ENCODE measurements at places on chromosomes 2 and 18.
A peak's percentile ranks its signal among the peaks of the same experiment; 100 is the strongest.

DNA sequence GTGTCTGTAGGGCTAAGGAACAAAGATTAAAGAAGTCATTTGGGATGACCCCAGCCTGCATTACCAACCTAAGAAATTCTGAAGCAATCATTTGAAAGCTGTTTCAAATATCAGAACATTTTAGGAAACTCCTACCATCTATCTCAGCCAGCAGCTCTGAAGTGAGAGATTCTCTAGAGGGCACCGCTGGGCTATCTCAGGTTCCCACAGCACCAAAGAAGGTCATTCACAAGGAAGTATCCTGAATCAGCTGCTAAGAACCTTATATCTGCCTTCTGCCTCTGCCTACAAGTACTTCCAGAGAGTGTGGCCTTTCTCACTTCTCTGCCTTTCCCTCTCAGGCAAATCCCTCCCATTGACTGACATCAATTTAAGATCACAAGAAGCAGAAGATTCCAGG lies 13.4 kb upstream of the EVA1A start:
- DNase-seq = no peak

GRCh38 chr18:76620321-76621170 lies 125.5 kb upstream of the ZNF516 start:
- peak; percentile 73 for DNase-seq

GRCh38 chr18:9928646-9929259 lies 14.9 kb downstream of the VAPA start:
- no peak for DNase-seq

- no peak for DNase-seq
Measured at GRCh38 chr2:147389218-147389617, 455.6 kb upstream of the ACVR2A start.

DNA sequence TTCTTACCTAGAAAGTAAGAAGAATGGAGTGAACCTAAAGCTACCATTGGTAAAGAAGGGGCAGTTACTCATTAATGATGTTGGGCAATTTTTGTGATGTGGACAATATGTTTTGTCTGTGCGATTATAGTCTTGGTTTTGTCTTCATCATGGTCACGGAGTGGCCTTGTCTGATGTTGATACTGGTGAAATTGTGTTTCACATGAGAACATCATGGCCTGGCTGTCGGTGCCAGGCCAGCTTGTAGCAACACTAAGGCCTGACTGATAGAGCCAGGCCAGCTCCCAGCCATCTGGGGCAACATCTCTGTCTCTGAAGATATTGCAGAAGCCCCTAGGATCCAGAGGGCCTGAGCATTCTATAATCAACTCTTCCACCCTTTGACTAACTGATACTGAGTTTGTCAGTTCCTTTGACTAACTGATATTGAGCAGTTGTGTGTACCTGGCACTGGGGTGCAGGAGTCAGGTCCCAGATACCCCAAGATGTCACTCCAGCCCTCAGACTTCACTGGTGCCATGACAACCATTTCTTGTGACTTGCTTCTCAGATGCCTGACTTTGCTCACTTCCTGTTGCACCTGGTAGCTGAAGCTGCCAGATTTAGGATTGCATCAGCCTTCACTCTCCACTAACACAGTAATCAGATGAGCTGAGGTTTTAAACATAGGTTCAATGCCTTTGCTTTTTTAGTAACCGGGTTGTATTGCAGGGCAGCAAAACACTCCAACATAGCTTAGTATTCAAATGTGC lies 62.5 kb downstream of the RPIA start:
- no peak for DNase-seq

DNA sequence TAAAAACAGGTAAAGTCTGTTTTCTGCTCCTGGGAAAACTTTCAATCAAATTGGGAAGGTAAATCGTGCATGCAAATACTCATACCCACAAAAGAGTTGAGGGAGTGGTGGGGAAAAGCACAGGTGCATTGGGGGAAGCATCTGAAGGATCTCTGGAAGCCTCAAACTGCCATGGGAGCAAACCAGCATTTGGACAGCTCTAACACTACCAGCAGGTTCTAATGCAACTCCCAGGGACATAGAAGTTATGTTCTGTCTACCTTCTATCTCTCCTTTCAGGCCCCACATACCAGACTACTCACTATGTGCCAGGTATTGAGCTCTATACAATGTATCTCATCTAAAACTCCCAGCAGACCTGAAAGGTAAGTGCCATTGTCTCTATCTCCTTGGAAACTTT lies 933.7 kb downstream of the NRXN1 start:
- DNase-seq = no peak

GRCh38 chr2:196249860-196250259 lies 78.5 kb upstream of the STK17B start:
- peak; percentile 61 for DNase-seq

DNA sequence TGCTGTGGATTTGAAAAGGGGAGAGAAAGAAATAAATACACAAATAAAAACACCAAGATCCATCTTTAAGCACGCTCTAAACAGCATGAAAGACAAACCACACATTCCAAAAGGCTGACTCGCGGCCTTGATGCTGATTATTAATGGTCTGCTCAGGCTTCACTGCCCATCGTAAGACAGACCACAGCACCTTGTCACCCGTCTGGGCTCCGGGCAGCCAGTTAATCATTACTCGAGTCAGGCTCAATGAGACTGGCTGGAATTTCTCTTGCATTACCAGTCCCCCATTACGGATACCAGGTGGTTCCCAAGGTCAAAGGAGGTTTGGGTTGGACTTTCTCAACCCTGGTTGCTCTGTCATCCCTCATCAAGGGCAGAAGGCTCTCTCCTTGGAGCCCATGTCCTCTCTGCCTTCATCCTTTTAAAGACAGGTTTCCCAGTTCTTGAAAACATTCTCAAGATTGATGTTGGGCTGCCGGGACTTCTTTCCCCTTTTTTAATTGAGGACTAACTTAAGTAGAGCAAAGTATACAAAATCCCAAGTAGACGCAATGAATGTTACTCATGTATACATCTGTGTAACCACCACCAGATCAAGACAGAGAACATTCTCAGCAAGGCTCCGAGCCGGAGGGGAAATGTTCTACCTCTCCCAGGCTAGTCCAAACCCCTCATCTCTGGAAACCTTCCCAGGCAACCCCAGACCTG lies 8.1 kb downstream of the SMAD7 start:
- peak; percentile 91 for DNase-seq

DNA sequence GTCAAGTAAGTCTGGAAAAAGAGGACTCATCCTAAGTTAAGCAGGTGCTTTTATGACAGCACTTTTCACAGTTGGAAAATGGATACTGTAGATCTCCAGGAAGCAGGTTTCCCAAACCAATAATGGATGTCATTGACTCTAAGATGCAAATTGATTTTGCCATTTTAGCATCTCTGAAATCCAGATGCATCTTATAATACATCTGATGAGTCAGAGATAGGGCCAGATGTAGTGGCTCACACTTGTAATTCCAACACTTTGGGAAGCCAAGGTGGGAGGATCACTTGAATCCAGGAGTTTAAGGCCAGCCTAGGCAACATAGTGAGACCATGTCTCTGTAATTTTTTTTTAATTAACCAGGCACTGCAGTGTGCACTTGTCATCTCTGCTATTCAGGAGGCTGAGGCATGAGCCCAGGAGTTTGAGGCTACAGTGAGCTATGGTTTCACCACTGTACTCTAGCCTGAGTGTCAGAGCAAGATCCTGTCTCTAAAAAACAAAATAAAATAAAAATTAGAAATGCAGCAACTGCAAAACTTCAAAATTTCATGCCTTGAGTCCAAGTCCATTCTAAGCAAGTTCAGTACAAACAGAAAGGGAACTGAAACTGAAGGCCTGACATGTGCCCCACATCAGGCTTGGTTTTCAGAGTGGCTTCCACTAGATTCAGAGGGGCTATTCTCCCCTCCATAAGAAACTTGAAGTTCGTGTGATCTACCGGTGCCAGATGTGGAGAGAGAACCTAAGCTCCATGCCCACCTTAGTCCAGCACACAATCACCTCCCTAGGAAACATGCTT lies 267.8 kb upstream of the NCKAP5 start:
- no peak for DNase-seq

- no peak for DNase-seq
Measured at GRCh38 chr2:58006952-58007284, 39.7 kb upstream of the VRK2 start.

GRCh38 chr2:114800371-114800770 lies 357.9 kb downstream of the DPP10 start:
- DNase-seq = no peak

DNA sequence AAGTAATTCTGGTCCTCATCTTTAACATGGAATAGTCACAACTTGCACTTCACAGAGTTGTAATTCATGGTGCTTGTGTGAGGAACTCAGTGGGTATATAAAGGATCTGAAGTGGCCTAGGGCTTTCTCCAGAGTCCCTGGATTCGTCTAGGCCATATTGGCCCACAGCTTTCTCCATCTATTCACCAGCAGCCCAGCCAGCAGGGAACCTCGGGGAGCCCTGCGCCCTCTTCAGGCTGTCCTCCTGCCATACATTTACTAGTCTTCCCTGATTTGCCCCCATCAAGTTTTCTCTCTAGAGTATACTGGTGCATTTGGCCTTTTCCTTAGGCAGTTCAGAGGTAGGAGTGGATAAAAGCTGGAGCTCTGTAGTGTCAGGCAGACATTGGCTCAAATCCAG lies 278.3 kb downstream of the MYCN start:
- DNase-seq = no peak

DNA sequence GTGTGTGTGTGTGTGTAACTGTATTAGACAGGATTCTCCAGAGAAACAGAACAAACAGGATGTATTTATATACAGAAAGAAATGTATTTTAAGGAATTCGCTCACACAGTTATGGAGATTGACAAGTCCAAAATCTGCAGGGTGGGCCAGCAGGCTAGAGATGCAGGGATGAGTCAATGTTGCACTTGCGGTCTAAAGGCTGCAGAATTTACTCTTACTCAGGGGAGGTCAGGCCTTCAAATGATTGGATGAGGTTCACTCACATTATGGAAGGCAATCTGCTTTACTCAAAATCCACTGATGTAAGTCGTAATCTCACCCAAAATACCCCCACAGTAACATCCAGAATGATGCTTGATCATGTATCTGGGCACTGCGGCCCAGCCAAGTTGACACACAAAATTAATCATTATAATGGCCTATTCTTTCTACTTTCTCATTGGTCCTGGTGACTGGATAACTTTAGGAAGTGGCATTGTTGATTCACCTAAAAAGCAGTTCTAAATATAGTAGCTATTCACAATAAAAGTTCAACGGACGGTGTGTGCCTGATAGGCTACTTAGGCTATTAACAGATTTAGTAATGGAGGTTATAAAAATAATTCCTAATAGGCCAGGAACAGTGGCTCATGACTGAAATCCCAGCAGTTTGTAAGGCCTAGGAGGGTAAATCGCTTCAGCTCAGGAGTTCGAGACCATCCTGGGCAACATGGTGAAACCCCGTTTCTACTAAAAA lies 40.6 kb upstream of the ACYP2 start:
- DNase-seq = peak; percentile 34

DNA sequence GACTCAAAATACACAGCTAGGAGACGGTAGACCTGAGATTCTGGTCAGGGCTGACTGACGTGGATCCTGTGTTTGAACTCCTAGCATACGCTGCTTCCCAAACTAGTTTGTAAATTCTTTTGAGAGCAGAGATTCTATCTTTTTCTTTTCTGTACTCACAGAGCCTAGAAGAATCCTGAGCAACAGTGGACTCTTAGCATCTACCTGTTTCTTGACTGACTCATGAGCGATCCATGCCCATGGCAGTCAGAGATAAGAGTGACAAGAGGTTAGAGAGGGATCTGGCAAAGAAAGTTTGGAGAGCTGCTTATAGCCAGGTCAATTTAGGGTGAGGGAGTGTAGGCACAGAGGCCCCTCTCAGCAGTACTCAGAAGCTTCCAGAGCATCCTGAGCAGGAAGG lies 41.1 kb upstream of the PPP1CB start:
- DNase-seq = no peak

DNA sequence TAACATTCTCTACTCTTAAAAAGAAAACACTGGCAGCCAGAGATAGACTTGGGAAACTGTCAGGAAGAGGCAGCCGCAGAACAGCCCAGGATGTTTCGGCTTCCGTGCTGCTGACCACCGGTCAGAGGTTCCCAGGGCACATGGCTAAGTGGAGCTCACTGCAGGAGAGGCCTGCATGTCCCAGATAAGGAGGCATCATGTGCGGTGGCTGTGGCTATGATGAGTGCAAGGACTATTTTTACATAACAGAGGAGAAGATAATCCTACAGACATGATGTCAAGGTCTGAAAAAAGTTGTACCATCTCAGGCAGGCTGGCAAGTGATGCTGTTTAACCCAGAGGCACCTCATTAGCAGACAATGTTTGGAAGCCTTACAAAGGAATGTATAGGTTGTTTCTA lies 252.3 kb downstream of the CYRIA start:
- no peak for DNase-seq

- DNase-seq = peak; percentile 68
Measured at GRCh38 chr18:23703057-23703986, 14.1 kb downstream of the LAMA3 start.

DNA sequence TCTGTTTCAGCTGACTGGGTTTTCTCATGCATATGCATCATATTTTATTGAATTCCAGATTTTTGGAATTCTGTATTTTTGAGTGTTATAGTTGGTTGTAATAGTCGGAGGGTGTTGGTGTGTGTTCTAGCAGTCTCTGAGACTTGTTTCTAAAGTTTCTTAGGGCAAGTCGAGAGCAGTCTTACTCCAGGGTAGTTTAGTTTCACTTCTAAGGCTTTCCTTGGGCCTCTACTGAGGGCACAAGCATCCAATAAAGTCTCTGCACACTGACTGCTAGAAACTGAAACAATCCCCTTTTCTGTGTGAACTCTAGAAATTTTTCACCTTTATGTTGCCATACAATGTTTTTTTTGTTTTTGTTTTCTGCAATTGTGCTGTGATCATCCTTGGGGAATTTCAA lies 663.7 kb upstream of the LRATD1 start:
- DNase-seq = no peak

DNA sequence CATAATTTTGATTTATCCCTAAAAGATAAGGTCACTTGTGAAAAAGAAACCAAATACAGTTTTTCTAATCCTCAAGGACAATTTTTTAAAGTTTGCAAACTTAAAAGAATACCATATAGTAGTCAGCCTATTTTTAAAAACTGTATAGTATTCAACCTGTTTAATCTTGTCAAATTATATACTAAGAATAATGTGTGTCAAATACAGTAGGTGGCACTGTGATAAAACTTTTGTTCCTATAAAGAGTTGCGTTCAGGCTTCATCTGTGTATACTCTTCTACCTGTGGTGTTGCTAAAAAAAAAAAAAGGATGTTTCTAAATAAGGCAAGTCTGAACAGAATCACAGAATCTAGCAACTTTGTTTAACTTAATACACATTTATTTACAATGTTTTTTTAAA lies 68.6 kb downstream of the CCDC138 start:
- DNase-seq = peak; percentile 15

GRCh38 chr2:118403658-118404451 lies 315.6 kb downstream of the INSIG2 start:
- no peak for DNase-seq

DNA sequence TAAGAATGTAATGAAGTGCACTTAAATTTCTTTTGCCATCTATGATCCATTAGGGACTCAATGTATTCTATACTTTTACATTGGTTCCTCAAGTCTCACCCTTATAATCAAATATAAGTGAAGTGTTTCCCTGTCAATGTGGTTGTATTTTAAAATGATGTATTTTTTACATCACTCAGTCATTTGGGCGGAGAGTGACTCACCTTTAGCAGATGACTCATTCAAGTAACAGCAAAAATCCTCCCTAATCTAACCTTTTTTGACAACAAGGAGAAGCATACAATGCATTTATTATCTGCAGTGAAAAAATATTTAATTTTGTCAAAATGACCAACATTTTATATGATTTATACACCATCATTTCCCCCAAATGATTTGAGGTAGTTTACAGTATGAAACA lies 94.4 kb downstream of the FANCL start:
- DNase-seq = no peak

- no peak for DNase-seq
Measured at GRCh38 chr18:52953387-52953786, 613.4 kb downstream of the DCC start.

Measured in fibroblast of skin of scalp (primary cell).